ENCODE measurements at places on chromosomes 1 and 21.

- DNase-seq = no peak
Observed at GRCh38 chr1:169043823-169044222, 62.7 kb upstream of the ATP1B1 start.

DNA sequence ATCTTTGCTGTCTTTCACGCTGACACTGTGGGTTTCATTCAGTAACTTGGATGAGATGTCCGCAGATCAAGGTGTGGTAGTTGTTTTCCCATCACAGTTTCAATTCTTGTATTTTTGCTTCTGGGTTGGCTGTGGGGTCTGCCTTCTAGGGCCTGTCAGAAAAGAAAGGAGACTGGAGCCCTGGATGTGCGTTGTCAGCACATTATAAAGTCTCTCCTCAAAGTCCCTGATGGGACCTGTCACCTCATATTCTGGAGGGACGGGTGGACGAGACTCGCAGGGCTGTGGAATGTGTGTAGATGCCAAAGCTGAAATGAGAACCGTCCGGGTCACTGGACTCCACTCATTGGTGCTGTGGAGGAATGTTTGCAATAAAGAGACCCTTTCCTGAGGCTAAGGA lies 11.3 kb downstream of the IGSF5 start:
- DNase-seq = no peak

DNA sequence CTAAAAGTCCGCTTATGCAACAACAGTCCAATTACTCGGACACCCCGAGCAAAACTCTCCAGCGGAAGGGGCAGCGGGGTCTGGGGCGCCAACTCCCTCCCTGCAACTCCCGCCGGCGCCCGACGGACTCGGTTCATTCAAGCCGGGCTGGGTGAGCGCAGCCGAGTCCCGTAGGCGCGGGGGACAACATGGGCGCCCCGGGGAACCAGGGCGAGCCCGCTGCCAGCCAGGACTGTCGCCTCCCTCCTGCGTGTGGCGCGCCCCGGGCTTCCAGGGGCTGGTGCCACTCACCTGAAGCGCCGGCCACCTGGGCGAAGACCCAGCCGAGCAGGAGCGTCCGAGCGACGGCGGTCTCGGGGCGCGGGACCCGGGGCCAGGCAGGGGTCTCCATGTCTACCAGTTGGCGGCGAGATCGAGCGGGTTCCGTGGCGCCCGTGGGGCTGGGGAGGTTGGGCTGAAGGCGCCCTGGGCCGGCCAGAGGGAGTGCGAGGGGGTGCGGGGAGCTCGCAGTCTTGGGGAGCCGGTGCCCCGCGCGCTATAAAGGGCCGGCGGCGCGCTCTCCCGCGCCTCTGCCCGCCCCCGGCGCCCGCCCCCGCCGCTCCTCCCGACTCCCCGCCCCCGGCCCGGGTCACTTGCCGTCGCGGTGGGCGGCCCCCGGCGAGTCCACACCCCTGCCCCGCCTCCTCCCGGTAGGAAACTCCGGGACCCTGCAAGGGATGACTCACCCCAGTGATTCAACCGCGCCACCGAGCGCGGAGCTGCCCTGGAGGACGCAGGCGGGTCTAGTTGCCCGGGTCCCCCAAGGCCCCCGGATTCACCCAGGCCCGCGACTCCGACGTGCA lies at the start of gene F3:
TSS of gene F3 (minus strand) at position 514 of the 842 bp plus-strand sequence. CDS start at position 391, 123 bp downstream.
- DNase-seq = peak; percentile 78

DNA sequence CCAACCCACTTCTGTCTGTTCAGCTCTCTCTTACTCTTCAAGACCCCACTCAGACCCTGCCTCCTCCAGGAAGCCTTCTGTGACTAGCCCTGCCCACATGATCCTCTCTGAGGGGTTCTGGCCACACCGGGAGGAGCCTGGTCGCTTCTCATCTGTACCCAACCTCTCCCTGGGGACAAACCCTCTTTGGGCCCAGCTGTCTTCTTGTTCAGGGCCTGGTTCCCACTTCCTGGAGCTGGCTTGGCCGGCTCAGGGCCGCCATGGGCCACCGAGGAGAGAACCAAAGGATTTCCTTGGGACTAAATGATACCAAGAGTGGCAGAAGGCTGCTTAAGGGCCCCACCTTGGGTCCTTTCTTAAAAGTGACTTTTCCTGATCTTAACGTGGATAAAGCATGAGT lies 124.7 kb upstream of the ZBTB40 start:
- no peak for DNase-seq

DNA sequence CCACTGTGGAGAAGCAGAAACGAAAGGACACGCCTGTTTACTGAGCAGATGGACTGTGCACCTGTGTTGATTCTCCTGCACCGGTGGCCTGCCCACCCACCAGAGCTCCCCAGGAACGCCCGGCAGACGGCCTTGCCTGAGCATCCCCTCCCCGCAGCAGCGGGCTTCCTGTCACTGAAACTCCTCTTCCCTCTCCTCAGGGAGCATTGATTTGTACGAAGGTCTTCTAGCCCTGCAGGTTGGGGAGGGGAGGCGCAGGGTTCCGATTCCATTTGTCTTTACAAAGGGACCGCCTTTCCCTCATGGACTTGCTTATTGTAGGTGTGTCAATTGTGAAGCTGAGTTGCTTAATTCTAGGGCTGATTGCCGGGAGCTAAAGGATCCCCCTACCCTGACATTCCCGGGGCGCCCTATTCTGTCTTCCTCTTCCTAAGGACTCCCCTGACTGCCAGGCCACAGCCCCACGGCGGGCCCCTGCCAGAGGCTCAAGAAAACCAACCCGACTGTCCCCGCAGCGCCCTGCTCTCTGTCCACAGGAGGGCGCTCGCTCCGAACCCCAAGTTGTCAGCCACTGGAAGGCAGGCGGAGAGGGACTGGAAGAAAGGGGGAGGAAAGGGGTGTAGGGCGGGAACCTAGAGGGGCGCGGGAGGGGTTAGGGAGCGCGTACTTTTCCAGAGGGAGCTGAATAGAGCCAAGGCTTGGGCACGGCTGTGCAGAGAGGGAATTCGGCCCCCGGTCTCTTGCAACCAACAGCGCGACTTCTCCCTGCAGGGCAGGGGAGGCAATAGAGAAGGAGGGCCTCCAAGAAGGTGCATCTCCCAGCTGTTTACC lies 2.8 kb downstream of the S100A6 start:
- DNase-seq = peak; percentile 85

DNA sequence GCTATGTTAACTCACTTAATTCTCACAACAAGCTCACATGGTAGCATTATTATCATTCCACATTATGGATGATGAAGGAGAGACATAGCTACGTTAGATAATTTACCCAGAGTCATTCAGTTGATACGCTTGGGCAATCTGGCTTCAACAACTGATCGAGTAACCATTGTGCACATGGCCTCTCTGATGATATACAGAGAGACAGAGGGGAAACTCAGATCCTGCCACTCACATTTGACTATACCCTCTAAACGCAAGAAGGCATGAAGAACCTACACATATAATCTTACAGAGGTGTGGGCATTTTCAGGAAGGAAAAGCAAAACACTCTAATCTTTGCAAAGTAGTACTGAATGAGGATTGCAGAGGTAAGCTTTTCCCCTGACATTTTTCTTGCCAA lies 360.1 kb downstream of the BARHL2 start:
- DNase-seq = no peak

DNA sequence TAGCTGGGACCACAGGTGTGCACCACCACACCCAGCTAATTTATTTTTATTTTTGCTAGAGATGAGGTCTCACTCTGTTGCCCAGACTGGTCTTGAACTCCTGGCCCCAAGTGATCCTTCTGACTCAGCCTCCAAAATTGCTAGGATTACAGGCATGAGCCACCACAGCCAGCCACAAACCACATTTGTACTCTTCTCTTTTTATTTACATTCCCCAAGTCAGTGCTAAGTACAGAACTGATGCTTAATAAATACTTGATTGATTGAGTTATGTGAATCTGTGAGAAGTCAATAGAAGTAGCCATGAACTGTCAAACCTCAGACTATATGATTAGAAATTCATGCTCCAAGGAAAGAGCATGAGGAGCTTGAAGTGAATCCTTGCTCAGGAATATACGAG lies 48.5 kb upstream of the S1PR1 start:
- DNase-seq = no peak

DNA sequence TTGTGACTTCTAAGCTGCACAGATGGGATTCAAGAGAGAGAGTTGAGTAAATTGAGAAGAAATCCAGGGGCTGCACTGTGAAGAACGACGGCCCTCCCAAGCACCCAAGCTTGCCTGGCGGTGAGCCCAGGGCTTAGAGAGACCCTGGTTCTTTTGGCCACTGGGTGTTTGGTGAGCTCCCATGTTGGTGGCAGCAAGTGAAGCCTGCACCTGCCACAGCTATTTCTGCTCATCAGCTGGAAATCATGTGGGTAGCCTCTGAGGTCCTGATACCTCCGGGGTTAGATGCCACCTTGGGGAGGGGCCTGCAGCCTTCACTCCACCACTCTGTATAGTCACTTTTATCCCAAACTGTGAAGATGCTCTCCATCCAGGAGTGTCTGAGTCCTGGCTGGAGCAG lies 6.2 kb upstream of the BTG2 start:
- no peak for DNase-seq

DNA sequence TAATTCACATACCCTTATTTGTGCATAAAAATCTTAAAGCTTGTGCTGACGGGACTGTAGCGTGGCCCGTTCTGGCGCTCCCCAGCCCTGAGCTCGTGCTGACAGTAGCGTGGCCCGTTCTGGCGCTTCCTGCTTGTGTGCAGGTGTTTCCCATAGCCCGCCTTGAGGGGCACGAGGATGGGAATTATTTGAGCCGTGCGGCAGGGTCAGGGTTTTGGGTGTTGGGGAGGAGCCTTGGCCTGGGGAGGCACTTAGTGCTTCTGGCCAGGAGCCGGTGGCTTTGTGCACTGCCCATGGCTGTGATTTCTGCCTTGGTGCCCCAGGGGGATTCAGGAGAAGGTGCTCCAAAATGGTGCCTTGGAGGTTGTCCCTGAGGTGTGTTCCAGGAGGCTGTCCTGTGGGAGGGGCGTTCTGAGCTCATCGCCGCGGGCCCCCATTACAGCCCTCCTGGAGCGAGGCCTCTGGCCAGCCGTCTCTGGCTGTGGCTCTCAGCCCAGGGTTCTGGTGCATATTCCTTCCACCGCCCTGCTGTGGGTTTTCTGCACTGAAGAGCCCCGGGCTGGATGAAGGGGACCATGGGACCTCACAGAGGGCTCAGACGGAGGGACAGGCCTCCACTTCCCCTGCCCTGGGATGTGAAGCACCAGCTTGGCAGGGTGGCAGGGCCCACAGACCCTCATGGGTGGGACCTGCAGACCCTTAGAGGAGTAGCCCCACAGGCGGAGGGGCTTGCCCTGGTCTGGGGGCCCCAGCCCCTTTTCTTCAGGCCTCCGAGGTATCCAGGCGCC lies 6.6 kb downstream of the SLX9 start:
- DNase-seq = no peak

DNA sequence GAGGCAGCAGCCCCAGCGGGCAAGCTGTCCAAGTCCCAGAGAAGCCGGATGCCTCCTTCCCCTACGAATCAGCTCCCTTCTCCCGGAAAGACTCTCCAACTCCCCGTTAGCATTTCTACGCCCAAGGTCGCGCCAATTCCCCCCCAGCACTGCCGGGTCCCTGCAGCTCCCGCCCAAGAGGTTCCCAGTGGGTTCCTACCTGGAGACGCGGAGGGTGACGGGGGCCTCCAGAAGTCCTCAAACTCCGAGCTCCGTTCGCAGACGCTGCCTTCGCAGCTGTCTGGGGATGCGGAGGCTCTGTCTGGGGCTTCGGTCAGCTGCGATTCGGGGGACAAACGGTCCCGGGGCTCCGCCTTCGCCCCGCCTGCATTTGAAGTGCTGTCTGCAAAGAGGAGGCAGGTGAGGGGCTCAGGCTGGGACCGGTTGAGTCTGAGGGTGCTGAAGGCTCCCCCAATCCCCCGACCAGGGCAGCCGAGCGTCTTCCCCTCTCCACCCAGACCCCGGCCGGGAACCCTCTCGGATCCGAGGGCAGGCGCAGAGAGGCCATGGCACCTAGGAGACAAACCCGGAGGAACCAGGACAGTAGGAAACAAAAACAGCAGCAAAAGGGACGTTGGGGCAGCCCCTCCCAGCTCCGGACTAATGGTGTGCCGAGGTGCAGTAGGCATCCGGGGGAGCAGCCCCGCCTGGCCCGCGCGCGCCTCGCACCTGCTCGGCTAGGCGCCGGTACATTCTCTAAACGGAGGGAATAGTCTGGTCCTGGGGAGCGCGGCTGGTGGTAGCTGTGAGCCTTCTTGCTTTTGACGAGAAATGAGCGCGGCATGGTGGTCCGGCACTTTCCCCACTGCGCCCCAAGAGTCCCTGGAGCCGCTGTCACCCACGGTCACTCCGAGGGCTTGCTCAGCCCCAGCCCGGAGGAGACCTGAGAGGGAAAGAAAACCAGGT lies 3.8 kb downstream of the GFI1 start:
- DNase-seq = no peak

DNA sequence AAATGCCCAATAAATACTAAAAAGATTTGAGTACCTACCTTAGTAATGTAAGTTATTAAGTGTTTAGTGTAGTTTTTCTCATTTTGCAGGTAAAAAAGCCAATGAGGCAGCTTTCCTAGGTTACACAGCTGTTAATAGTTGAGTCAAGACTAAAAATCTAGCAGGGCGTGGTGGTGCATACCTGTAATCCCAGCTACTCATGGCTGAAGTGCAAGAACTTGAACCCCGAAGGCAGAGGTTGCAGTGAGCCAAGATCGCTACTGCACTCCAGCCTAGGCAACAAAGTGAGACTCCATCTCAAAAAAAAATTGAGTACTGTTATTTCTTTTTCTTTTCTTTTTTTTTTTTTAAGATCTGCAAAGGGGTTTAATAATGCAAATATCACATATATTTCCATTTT lies 7.7 kb downstream of the YBX1 start:
- no peak for DNase-seq

GRCh38 chr1:66648901-66649595 lies 103.2 kb upstream of the DYNLT5 start:
- DNase-seq = no peak

- no peak for DNase-seq
Observed at GRCh38 chr1:178844436-178844835, 26.4 kb downstream of the ANGPTL1 start.

DNA sequence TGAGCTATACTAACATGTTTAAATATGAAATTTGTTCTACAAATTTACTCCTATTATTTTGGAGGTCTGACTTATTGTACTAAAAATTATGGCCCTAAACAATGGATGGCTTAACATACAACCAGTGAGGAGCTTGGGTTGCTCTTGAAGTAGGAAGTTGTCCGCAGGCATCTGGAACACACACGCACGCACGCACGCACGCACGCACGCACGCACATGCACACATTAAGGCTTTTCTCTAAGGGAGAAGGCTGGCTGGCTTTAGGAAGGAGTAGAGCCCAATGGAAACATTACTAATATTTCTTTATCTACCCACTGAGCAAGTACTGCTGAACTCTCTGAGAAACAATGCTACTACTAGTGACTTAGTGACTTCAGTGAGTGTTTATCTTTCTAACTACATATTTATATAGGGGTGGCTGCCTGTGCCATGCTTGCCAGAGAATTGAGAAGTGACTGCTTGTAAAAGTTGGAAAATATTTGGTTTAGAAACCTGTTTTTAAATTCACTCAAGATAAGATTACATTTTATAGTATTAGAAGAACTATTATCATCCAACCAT lies 16.2 kb upstream of the ARHGAP29 start:
- no peak for DNase-seq

- no peak for DNase-seq
Observed at GRCh38 chr1:178183796-178184195, 89.9 kb downstream of the RASAL2 start.

All from NCI-H1436 (cell line).